Fibroblast of lung (primary cell): ENCODE measurements at places on chromosomes 4 and X. TPM values are rescaled to one million over a fixed set of nuclear protein-coding genes. Genes with fewer than 3 reads are reported as not detected.
A peak's percentile ranks its signal among the peaks of the same experiment; 100 is the strongest.

The GAGE2A gene
- total RNA-seq, result not detected in 2 replicates

The RAB33A gene
- 12.6 and 18.3 TPM in 2 replicates for total RNA-seq

The AMOT gene
- 4.4 and 6.8 TPM in 2 replicates for total RNA-seq

The RS1 gene
- total RNA-seq, result not detected in 2 replicates

The ARMCX6 gene
- 24.1 and 32.9 TPM in 2 replicates for total RNA-seq

The CHRDL1 gene
- total RNA-seq, result 4.5 and 9.0 TPM in 2 replicates

DNA sequence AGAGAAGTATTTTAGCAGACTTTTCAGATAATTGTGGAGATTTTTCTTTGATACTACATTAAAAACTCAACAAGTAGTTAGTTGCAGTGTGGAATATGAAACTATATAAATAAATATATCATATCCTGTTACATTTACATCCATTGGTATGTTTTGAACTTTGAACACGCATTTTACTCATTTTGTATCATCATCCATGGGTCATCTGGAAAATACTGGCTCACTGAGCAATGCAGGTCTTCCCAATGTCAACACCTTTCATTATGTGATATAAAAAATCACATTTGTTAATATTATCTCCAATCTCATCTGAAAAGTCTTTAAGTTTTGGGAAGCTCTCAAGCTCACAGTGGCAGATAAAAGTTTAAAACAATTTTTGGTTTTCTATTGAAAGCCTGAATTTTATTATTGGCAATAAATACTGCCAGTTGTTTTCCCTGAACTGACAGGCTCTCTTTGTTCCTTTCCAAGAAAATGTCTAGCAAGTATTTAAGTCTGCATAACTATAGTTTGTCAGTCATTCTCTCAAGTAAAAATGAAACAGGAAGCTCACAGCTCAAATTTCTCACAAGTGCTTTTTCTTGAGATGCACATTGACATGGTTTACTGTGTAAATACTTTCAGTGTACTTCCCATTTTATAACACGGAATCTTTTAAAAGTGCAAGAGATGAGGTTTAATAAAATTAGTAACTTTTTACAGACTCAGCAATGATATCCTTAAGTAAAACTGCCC, 183.5 kb upstream of the GPC4 start:
- DNase-seq, result no peak
- no peaks in the 10 kb centered on the region for H3K27me3 ChIP-seq
- no peak overlapping the region for H3K27ac ChIP-seq
- H3K4me1 ChIP-seq, result no peaks in the 10 kb centered on the region

DNA sequence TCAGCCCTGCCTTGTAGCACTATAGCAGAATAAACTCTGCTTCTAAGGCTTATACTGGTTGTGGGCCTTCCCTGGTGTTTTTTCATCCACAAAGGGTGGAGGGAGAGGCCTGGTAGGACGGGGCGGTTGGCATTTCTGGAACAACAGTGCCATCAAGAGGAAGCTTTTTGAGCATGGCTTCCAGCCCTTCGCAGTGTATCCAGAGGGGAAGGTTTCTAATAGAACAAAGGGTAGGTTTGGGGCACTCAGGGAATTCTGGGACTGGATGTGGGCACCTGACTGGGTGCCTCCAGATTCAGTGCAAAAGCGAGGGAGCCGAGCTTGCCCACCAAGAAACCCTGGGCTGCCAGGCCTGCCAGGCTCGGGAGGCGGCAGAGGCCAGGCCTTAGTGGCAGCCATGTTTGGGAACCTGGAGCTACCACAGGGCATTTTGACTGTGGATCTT, 229.6 kb upstream of the AGTR2 start:
- peak; percentile 15 for DNase-seq
- no peaks in the 10 kb centered on the region for H3K4me1 ChIP-seq
- no peak overlapping the region for H3K27ac ChIP-seq
- no peak overlapping the region for H3K4me3 ChIP-seq

DNA sequence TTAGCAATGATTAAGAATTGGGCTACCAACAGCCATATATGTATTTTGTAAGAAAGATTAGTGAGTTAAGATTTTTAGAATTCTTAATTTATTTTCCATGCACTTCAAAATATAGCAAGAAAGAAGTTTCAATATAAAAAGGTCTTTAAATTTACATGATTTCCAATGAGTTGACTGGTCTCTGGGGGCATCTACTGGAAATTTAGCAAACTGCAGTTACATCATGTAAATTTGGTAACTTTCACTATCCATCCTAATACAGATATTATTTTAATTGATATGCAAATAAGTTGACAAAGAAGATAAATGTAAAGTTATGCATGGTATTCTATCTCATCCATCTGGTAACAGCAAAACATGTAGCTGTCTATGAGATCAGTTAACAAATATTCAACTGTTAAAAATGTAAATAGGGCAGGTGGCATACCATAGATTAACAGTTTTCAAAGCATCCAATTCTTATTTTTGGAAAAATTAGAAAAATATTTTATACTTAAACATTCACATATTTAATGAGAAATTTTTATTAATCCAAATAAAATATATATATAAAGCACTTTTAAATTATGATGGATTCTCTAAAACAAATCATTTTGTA, 29.1 kb downstream of the TTC29 start:
- H3K36me3 ChIP-seq, result no peaks in the 10 kb centered on the region
- DNase-seq, result peak; percentile 29
- H3K4me1 ChIP-seq, result no peaks in the 10 kb centered on the region
- no peaks in the 10 kb centered on the region for H3K27me3 ChIP-seq

GRCh38 chr4:141309874-141310273, 89.2 kb downstream of the ZNF330 start:
- no peak overlapping the region for H3K27ac ChIP-seq
- no peaks in the 10 kb centered on the region for H3K36me3 ChIP-seq
- H3K27me3 ChIP-seq, result no peaks in the 10 kb centered on the region

DNA sequence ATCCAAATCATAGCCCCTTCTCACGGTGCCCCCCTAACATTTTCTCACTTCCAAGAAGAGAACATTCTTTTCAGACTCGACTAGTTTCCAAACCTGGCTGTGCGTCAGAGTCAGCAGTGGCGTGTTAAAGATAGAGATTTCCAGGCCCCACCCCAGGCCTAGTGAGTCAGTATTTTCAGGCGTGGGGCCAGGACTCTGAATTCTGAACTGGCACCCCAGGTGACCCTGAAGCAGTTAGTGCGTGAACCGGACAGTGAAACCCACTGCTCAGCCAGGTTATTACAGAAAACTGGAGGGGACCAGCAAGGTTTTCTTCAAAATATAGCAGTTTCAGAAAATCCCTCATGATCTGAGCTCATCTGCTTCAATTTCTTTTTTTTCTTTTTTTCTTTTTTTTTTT, 35.0 kb upstream of the BCOR start:
- no peaks in the 10 kb centered on the region for H3K36me3 ChIP-seq
- no peak overlapping the region for H3K27ac ChIP-seq

- H3K4me3 ChIP-seq, result no peak overlapping the region
- no peak overlapping the region for H3K27ac ChIP-seq
- no peak for DNase-seq
- H3K27me3 ChIP-seq, result no peaks in the 10 kb centered on the region
- H3K36me3 ChIP-seq, result no peaks in the 10 kb centered on the region
Measured at GRCh38 chr4:110902500-110902899, 279.6 kb upstream of the PITX2 start.

- H3K36me3 ChIP-seq, result no peaks in the 10 kb centered on the region
- no peak overlapping the region for H3K27ac ChIP-seq
- no peaks in the 10 kb centered on the region for H3K27me3 ChIP-seq
- no peak for DNase-seq
Measured at GRCh38 chr4:12286351-12286750, 857.7 kb upstream of the HS3ST1 start.
